ENCODE measurements at places on chromosomes 1 and 21.

GRCh38 chr1:3420218-3420951, 34.1 kb upstream of the ARHGEF16 start:
- DNase-seq: no peak

GRCh38 chr1:232635778-232636356, 5.9 kb upstream of the SIPA1L2 start:
- DNase-seq: peak; percentile 67

- DNase-seq: no peak
These were observed 5.2 kb downstream of the ADAMTS5 start for GRCh38 chr21:26961698-26962097.

DNA sequence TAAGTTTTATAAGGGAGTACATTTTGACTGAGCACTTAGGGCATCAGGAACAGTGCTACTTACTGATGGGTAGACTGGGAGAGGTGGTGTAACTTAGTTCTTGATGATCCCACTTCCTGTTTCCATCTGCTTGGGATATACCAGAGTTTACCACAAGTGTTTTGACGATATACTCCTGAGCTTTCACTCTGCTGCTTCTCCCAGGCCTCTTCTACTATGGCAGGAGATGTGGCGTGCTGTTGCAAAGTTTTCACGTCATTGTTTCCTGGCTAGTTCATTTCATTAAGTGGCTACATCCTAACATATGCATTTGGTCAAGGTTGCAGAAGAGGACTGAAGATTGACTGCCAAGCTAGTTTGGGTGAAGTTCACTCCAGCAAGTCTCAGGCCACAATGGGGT, 41.3 kb upstream of the LAMC2 start:
- DNase-seq: no peak
